ENCODE measurements at places on chromosomes 6 and 20.

DNA sequence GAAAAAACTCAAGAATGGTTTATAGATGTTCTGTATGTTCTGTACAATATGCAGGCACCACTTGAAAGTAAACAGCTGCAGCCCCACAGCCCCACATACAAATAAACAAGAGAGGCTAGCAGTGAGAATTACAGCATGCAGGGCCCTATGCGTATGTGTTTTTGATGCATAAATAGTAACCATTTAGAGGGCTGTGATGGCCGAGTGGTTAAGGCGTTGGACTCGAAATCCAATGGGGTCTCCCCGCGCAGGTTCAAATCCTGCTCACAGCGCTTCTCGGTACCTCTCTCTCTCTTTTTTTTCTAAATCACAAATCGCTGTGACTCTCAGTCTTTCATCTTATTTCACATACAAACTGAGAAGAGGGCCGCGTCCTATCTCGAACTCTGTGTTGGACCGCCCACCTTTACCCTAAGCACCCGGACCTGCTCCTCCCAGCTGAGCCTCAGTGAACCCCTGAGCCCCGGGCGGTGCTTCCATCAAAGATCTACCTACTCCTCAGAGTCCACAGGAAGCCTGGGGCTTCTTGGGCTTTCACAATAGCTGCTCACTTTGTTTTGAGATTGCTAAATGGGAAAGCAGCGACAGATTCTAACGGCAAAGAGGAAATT is 37.7 kb upstream of the PRSS16 start:
- DNase-seq = no peak

- DNase-seq = no peak
Observed at GRCh38 chr6:51986864-51987263, 100.5 kb downstream of the PKHD1 start.

GRCh38 chr6:84460491-84460890 is 233.0 kb upstream of the CEP162 start:
- DNase-seq = no peak

DNA sequence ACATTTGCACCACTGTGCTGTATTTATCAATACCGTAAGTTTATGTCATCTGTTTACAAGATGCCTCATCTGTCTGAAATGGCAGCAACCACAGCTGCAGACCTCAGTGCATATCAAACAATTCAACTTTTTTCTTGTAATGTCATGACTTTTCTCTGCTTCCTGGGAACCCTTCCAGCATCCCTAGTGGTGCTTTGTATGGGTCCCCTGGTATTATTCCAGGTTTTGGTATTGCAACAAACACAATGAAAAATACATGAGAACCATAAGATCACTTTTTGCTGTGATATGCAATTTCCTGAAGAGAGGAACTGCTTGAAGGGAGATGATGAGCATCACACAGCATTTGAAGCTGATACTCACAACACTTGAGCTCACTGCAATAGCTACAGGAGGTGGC is 12.0 kb upstream of the TXNDC5 start:
- DNase-seq = no peak

- no peak for DNase-seq
Observed at GRCh38 chr6:155273431-155273830, 9.6 kb downstream of the CLDN20 start.

- no peak for DNase-seq
Observed at GRCh38 chr6:96164802-96165201, 149.0 kb downstream of the FUT9 start.

DNA sequence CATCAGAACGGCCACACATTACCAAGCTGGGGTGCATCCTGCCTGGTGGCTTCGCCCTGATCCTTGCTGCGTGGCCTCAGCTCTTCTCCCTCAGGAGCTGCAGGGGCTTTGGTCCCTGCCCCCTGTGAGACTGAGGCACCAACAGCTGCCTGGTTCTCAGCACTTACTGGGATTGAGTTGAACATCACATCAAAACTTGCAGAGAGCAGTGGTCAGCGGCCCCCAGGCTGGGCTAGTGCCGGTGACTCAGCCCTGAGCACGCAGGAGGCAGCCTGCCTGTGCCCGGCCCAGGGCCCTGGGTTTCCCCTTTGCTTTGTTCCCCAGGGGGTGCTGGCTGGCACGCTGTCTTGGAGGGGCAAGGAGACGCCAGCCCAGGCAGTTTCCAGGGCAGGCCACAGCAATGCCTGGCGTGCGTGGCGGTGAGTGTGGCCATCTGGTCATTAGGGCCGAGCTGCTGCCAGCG is 63.3 kb downstream of the DLL1 start:
- DNase-seq = no peak

DNA sequence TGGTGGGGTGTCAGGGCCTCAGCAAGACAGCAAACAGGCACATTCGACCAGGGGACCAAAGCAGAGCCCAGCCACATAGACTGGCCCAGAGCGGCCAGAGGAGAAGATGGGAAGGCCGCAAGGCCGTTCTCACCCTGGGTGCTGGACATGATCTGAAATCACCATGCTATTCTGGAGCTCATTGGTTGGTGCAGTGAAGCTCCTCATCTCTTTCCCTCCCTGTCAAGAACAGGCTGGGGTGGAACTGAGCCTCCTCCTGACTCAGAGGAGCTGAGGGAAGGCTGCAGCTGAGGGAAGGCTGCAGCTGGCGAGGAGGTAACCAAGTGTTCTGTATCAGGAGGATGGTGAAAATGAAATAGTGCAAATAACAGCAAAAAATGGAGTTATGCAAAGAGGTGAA is 80.0 kb downstream of the AKAP7 start:
- DNase-seq = no peak

- no peak for DNase-seq
Observed at GRCh38 chr20:36411861-36412454, 105.8 kb downstream of the DLGAP4 start.

GRCh38 chr6:31750411-31751022 is 10.7 kb downstream of the MSH5 start:
- DNase-seq = no peak

GRCh38 chr6:100856146-100856545 is 25.0 kb downstream of the ASCC3 start:
- no peak for DNase-seq

GRCh38 chr6:13163161-13163944 is 165.0 kb downstream of the TBC1D7 start:
- no peak for DNase-seq

GRCh38 chr20:44072384-44072783 is 114.6 kb downstream of the JPH2 start:
- no peak for DNase-seq

GRCh38 chr6:34295721-34296120 is 46.9 kb upstream of the SMIM29 start:
- DNase-seq = no peak

DNA sequence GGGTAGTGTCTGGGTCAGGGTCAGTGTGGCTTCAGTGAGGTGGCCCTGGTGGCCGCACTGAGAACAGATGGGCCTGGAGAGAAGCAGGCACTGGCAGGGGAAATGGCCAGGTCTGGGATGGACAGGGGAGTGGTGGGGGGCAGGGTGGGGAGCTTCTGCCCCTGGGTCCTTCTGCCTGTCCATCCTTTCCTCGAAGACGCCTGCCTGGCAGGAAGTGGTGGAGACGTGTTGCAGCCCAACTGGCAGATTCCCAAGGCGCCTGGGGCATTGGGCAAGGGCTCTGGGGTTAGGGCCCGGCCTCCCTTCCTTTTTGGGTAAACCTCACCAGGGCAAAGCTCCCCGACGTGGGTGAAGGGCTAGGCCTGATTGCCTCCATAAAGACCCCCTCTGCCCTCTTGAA is 10.4 kb downstream of the SRC start:
- no peak for DNase-seq

DNA sequence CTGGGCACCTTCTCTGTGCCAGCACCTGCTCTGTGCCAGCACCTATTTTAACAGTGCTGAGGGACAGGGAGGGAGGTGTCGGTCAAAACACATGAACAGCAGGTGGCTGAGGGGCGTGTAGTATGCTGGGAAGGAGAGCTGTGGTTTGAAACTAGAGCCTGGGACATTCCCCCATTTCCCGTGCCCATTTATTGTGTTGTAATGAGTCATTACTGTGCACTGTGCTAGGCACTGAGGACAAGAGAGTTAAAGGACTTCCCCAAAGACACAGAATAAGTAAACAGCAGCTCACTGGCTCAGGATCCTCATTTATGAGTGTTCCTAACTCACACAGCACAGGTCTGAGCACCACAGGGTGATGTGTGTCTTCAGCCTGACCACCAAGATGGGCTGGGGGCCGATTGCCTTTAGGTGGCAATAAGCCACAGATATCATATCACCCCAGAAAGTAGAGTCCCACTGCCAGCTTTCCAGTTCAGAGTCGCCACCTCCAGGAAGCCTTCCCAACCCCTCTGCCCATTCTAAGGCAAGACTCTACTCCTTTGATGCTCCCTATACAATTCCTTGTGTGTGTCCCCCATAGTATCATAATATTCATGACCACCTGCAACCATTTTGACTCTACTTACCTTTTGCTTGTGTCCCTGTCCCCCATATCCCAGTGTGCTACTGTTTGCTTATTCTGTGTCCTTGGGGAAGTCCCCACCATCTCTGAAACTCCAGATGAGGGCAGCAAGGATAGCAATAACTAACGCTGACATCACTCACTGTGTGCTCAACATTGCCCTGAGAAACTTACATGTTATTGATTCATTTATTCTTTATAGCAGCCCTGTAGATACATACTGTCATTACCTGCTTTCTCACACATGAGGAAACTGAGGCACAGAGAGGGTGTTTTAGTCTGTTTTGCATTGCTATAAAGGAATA is 87.3 kb downstream of the TOX2 start:
- DNase-seq = no peak

DNA sequence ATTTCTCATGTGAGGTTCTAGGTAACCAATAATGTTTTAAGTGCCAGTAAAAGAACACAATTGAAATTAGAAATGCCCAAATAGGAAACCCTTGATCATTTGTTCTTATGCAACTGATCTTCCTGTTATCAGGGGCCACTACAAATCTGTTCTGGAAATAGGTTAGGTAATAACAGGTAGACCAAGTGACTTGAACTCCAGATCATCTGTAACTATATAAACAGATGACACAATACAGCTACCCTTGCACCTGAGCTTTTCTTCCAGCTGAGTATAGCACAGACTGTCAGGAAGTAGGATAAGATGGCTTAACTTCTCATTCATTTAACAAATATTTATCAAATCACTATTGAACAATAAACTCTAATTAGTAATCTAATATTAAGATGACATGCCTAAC is 52.5 kb downstream of the MAN1A1 start:
- DNase-seq = no peak

GRCh38 chr20:9889270-9889981 is 50.5 kb upstream of the PAK5 start:
- DNase-seq = no peak

GRCh38 chr6:6663421-6664135 is 75.1 kb downstream of the LY86 start:
- DNase-seq = no peak

DNA sequence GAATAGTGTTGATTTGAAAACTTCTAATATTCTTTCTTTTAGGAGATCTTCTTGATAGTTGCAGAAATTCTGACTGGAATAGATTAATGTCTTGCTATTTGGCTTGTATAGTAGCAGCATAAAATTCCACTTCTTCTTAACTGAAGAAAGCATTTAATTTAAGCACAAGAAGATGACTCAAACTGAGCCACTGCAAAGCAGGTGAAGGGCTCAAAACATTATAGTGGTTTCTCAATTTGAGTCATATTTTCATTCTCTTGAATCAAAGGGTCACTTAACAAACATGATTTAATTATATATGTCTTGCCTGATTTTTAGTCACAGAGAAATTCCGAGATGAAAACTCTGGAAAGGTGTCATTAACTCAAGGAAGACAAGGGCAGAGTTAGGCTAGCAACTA is 239.3 kb downstream of the ZNF217 start:
- no peak for DNase-seq

GRCh38 chr6:39225543-39225942 is 3.7 kb downstream of the KCNK5 start:
- DNase-seq = no peak

- no peak for DNase-seq
Observed at GRCh38 chr6:5076931-5077330, 8.2 kb upstream of the PPP1R3G start.

- no peak for DNase-seq
Observed at GRCh38 chr20:52824494-52825216, 147.5 kb upstream of the TSHZ2 start.

DNA sequence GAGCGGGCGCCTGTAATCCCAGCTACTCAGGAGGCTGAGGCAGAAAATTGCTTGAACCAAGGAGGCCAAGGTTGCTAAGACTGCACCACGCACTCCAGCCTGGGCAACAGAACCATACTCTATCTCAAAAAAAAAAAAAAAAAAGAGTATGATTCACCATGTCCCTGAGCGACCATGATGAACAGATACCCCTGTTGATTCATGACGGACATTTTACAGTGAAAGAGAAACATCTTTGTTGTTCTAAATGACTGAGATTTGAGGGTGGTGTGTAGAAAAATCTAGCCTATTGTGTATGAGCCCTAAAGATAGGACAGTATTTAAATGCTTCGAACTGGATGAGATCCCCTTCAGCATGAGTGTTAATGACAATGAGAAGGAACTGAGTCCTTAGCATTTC is 32.8 kb downstream of the RBM24 start:
- no peak for DNase-seq

DNA sequence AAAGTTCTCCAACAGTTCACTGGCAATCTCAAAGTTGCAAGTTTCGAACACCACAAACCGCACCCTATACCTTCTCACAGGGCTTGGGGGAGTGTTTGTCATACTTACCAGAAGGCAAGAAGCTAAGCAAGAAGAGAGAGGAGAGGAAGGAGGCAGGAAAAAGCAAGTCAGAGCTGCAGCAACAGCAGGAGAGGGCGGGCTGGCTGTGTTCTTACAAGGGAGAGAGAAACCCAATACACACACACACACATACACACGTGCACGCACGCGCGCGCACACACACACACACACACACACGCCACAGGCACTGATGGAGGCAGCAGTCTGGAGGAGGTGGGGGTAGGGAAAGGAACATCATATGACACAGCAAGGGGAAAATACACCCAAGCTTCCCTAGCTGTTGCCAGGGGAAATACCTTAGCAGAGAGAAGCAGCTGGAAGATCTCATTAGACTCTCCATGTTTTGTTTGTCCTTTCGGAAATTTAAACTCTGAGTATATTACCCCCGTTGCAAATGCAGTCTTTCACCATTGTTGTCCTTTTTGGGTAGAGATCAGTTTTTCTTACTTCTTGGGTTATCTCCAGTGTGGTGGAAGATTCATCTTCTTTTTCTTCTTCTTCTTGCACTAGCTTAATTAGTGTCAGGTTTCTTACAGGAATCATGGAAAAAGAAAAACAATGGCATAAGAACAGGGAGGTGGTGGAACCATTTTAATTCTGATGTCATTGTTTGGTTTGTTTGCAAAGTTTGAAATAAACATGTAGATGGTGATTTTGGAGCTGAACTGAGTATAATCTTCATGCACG is at the start of gene TXLNB:
TXLNB (minus strand) TSS at position 186 of the 807 bp plus-strand sequence. CDS start 3,099 bp downstream, outside the sequence.
- peak; percentile 70 for DNase-seq

GRCh38 chr20:26208296-26209091 is 511.8 kb upstream of the ZNF337 start:
- DNase-seq = peak; percentile 67
